ENCODE measurements at places on chromosomes 5 and 9. TPM values are rescaled to one million over a fixed set of nuclear protein-coding genes. Genes with fewer than 3 reads are reported as not detected.
A peak's percentile ranks its signal among the peaks of the same experiment; 100 is the strongest.

GRCh38 chr9:37455884-37456647 lies 9.2 kb downstream of the ZBTB5 start:
- no peak for DNase-seq

GRCh38 chr9:3299872-3300271 lies 225.9 kb downstream of the RFX3 start:
- DNase-seq = no peak

- peak; percentile 31 for DNase-seq
These were observed 78.6 kb upstream of the SLC28A3 start for GRCh38 chr9:84419031-84419602.

- DNase-seq = peak; percentile 79
These were observed 45.7 kb upstream of the PIK3R1 start for GRCh38 chr5:68169903-68170302.

- no peak for DNase-seq
These were observed 35.6 kb upstream of the ADRA1B start for GRCh38 chr5:159880676-159881075.

The SLC46A2 gene
- total RNA-seq = not detected

- no peak for DNase-seq
These were observed 18.3 kb downstream of the SNX24 start for GRCh38 chr5:122863721-122864120.

The CORO2A gene
- total RNA-seq = 2.4 TPM

The IPO11 gene
- total RNA-seq = 48.2 TPM

DNA sequence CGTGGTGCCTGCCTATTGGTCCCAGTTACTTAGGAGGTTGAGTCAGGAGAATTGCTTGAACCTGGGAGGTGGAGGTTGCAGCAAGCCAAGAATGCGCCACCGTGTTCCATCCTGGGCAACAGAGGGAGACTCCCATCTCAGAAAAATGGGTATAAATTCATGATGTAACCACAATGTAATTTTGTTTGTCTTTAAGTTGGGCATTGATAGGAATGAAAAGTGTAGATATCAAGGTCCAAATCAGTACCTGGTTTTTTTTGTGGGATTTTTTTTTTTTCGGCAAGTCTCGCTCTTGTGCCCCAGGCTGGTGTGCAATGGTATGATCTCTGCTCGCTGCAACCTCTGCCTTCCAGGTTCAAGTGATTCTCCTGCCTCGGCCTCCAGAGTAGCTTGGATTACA lies 7.4 kb downstream of the NPM1 start:
- no peak for DNase-seq

The SLC6A18 gene
- not detected for total RNA-seq

GRCh38 chr5:56822981-56823380 lies 7.6 kb downstream of the MAP3K1 start:
- DNase-seq = no peak

DNA sequence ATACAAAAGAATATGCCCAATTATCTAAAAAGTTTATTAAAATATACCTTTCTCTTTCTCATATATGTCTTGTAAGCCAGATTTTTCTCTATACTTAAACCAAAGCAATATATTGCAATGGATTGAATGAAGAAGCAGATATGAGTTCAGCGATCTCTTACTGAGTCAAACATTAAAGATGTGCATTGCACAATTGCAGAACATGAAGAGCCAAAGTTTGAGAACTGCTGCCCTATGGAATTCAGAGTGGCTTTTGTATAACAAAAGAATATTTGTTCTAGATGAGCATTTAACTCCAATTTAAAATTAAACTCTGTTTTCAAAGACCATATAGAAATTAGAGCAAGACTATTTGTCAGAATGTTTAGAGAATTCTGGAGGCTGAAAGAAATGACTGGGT lies 519.0 kb upstream of the DAB2 start:
- no peak for DNase-seq

DNA sequence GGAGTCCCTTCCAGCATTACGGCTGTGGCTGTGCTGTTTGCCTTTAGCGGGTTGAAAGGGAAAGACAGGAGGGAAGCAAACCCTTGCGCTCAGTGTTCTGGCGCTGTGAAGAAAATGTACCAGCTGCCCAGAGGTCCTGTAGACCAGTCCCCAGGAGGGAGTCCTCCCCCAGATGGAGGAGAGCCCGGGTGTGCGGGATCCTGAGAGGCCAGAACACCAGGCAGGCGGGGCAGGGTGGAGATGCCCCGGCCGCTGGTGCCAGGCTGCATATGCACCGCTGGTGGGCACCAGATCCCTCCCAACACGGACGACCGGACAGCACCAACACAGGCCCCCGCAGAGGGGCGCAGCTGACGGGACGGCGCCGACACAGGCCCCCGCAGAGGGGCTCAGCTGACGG lies 37.2 kb upstream of the SLC9A3 start:
- DNase-seq = no peak

- no peak for DNase-seq
These were observed 6.8 kb downstream of the ZNF608 start for GRCh38 chr5:124739634-124740025.

DNA sequence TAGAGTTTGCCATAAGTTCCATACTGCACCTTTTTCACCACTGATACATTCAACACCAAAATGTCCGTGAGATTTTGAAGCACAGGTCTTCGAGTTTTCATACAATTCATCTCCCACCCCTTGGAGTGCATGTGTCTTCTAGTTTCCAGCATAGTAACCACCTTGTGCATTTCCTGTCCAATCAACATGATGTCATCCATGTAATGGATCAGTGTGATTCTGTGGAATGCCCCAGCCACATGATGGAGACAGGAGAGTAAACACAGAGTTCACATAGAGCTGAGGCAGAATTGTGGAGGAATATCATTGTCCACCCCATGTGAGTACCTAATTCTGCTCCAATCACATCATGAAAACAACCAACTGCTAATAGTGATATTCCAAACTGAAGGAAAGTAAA lies 441.5 kb upstream of the CDH6 start:
- no peak for DNase-seq

DNA sequence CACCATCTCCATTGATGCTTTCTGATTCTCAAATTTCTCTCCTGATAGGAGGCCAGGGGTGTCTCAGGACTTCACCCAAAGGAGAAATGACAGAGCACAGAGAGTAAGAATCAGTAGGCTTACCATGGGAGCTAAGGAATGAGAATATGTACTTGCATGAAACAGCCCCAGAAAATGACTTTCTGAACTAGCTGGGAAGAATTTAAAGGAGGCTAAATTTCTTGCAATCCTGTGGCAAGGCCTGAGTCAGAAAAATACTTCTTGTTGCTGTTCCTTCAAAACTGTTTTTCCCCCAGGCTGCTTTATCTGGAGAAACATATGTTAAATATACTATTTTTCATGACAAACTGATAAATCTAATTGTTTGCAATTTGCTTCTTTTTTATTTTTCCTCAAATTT lies 53.4 kb upstream of the FBXL7 start:
- no peak for DNase-seq

- no peak for DNase-seq
These were observed 100.2 kb upstream of the S1PR3 start for GRCh38 chr9:88891040-88891439.

GRCh38 chr5:18850216-18850615 lies 1137.8 kb downstream of the CDH18 start:
- DNase-seq = no peak

The BRIX1 gene
- total RNA-seq = 53.3 TPM

Measured in neural progenitor cell (in vitro differentiated cells).